ENCODE measurements at places on chromosomes 2 and 18. TPM values are rescaled to one million over a fixed set of nuclear protein-coding genes. Genes with fewer than 3 reads are reported as not detected.

SP9 gene
- 2.9 TPM for total RNA-seq

MZT2A gene
- total RNA-seq, result 180 TPM

UGT1A5 gene
- total RNA-seq, result not detected

NYAP2 gene
- total RNA-seq, result 0.02 TPM

CDKL4 gene
- not detected for total RNA-seq

HJURP gene
- 87.6 TPM for total RNA-seq

PSMD14 gene
- total RNA-seq, result 105 TPM

BOLL gene
- not detected for total RNA-seq

PID1 gene
- 3.5 TPM for total RNA-seq

NRP2 gene
- total RNA-seq, result 115 TPM

CTNNA2 gene
- 0.22 TPM for total RNA-seq

CD207 gene
- total RNA-seq, result not detected

TWIST2 gene
- 19.4 TPM for total RNA-seq

DSG1 gene
- total RNA-seq, result not detected

SULT1C2 gene
- total RNA-seq, result 0.36 TPM

MEIS1 gene
- total RNA-seq, result 1.5 TPM

MSGN1 gene
- not detected for total RNA-seq

TUBA3D gene
- total RNA-seq, result not detected

PTPRN gene
- total RNA-seq, result 2.2 TPM

ATP6V1C2 gene
- total RNA-seq, result 0.26 TPM

LIMS4 gene
- 0.59 TPM for total RNA-seq

HMSD gene
- total RNA-seq, result 0.26 TPM

CTLA4 gene
- total RNA-seq, result not detected

MOGAT1 gene
- not detected for total RNA-seq

SCYGR4 gene
- total RNA-seq, result not detected

SIX2 gene
- 0.39 TPM for total RNA-seq

DCAF17 gene
- total RNA-seq, result 7.8 TPM

GRHL1 gene
- total RNA-seq, result 1.7 TPM

NABP1 gene
- 12.0 TPM for total RNA-seq

ADD2 gene
- 23.6 TPM for total RNA-seq

NEU2 gene
- not detected for total RNA-seq

CXCR2 gene
- not detected for total RNA-seq

AGFG1 gene
- 122 TPM for total RNA-seq

All from A549 treated with DMSO at 1 μM for 4 hours (cell line).